NCI-H1092 treated with DMSO at 0.1 percent for 48 hours (cell line): ENCODE measurements at places on chromosomes 1 and 21.

DNA sequence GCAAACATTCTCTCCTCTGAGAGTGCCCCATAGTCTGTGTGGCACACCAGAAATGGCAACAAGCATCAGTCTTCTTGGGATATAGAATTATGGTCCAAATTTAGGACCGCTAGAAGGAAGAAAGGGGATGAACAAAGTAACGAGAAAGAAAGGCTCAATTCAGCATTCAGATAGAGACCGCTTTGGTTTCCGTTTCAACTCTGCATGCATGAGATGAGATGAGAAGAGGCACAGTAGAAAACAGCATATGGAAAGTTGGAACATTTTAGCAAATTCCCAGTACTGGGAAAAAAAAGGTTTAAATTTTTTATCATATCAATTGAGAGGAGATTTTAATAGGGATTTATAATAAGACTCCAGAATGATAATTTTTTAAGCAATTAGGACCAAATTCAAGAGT lies 595.5 kb upstream of the CHRM3 start:
- DNase-seq, result no peak

- DNase-seq, result no peak
Observed at GRCh38 chr1:9846611-9847171, 22.9 kb upstream of the CLSTN1 start.

DNA sequence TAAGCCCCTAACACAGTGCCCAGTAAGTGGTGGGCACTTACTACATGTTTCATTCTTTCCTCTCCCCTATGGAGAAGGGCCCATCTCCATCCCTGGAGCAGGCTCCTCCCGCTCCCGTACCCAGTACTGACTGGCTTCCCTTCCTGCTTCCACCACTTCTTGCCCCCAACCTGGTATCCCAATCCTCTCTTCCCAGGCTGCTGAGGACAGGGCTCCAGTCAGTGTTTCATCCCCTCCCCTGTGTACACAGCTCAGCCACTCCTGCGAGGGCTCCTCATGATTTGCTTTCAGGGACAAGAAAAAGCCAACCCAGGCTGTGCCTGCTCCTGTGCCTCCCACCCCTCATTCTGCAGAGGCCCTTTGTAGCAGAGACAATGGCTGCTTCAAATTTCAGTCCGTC lies 20.8 kb upstream of the ETV3 start:
- no peak for DNase-seq

- no peak for DNase-seq
Observed at GRCh38 chr1:188365874-188366273, 1537.1 kb downstream of the PLA2G4A start.
